IPS-NIHi11 (cell line): ENCODE measurements at places on chromosomes 4 and X.

GRCh38 chr4:105145156-105145902 lies 1.3 kb upstream of the TET2 start:
- no peak for DNase-seq

DNA sequence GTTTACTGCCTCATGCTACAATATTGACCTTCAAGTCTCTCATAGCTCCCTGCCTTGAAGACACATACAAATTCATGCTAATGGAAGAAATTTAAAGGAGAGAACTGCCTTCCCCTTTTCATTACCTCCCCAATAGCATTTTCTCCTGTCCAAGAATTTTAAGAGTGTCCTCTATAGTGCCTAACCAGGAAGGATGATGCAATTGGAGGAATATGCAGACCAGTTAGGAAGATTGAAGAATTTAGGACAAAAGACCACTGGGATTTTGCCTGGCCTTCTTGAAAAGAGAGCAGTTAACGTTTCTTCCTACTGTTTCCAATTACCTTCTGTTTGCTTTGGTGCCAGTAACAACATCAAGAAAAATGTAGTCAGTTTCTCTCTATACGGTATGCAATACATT lies 443.9 kb downstream of the INPP4B start:
- DNase-seq = no peak

GRCh38 chr4:2497931-2498330 lies 29.0 kb downstream of the RNF4 start:
- no peak for DNase-seq

DNA sequence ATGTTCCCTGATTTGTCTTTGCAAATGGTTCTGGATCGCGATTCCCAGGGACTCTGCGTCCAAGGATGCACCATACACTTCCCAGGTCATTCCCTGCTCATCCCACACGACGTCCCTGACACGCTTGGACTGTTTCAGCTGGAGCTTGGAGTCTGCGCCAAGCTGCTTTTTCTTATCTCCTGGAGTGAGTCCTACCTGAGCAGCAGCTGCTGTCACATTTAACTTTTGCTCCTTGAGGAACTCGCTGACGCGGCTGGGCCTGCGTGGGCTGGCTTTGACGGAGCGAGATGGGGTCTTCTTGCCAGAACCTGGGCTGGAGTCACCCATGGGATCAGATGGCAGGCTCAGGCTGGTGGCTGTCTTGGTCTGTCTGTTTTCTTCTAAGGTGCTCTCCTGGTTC lies 59.6 kb downstream of the GPRIN3 start:
- no peak for DNase-seq

DNA sequence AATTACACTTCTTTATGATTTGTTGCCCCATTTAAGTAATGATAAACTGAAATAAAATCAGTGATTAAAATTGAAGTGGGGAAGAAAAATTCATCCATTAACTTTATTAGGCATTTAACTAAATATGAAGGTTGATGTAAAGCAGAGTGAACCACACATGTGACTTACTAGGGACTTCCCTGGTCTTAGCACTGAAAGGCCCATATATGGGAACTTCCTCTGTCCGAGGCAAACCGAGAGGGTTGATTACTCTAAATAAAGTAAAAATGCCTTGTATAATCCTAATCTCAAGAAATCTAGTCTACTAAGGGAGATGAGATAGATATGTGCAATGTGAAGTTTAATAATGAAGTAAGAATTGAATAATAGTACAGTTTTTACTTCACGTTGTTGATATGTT lies 403.9 kb upstream of the RPS6KA3 start:
- no peak for DNase-seq

- no peak for DNase-seq
These were observed 311.5 kb downstream of the TENM3 start for GRCh38 chr4:182554736-182555135.

- DNase-seq = no peak
These were observed 112.0 kb upstream of the TBL1X start for GRCh38 chrX:9352694-9353411.

DNA sequence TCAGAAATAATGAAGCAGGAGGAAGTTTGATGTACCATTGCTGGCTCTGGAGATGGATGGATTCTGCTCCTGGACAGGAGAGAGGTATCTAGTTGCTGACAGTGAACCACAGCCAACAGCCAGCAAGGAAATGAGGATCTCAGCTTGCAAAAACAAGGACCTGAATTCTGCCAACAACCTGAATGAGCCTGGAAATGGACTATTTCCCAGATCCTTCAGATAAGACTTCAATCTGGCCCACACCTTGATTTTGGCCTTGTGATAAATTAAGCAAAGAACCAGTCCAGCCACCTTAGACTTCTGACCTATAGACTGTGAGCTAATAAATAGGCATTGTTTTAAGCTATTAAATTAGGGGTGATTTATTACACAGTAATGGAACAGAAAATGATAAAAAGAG lies 220.3 kb downstream of the ADAMTS3 start:
- no peak for DNase-seq

DNA sequence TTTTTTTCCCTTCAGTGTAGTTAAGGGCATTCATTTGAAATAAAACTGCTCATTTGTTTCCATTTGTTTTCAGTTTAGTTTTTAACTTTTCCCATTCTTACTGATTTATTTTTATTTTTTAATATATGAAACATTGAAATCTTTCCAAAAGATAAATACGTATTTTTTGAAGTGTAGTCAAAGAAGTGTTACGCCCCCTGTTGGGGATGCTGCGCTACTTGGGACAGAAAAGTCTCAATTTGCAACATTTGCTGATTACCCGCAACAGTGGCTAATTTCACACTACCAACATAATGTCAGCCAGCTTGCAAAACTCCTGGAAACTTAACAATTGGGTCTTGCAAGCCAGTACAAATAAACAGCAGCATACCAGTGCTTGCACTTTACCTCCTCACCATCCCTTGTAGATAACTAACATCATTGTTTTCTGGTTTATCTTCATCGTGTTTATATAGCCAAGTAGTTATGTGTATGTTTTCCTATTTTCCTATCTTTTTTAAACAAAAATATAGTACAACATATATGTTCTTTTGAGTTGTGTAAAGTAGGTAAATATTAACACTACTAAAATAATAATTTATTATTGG lies 158.6 kb downstream of the STPG2 start:
- DNase-seq = peak; percentile 31
